Stimulated activated CD4-positive, alpha-beta T cell treated with anti-CD3 and anti-CD28 coated beads, Interleukin-4, amount 100 ng/mL, for 4 hours (primary cell): ENCODE measurements at places on chromosomes 5 and 9.

GRCh38 chr9:137427454-137428310 is 4.5 kb downstream of the NOXA1 start:
- no peak for DNase-seq

DNA sequence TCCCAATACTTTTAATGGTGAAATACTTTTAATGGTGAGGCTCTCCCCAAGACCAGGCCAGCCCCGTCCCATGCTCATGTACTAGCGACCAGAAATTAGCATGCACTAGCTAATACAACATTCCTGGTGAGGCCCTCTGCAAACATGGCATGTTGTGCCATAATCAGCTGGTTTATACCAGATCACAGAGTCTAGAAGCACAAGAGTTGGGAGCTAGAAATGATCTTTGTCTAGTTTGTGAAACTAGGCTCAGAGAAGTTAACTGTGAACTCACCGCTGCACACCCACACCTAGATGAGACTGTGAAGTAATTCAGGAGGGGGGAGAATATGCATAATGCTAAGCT is 37.4 kb downstream of the MTMR12 start:
- no peak for DNase-seq

- no peak for DNase-seq
Measured at GRCh38 chr9:22337261-22337660, 109.4 kb upstream of the DMRTA1 start.

- DNase-seq, result no peak
Measured at GRCh38 chr5:96187309-96188027, 225.8 kb upstream of the ELL2 start.

DNA sequence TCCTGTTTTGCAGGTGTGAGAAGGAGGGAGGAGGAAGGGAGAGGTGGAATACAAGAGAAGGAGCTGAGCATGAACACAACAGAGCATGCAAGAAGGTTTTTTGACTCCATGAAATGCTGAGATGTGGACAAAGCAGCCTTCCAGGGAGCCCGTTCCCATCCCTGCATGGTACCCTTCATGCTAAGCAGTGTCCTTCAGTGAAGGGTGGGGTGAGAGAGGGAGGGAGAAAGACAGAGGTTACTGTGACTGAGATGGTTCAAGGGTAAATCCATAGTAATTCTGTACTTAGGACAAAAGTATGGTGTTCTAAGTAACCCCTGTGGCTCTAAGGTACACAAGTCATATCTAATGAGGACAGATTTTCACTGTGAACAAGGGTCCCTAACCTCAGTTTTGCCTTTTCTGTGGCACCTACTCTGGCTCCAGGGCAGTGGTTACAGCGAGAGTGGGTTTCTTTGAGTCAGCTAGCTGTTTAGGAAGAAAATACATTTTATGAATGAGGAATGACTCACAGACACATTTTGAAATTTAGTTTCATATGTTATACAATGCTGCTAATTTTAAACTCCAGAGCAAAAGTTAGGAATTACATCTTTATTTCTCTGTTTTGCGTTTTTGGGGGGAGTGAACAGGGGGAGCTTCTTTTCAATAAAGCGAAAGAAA is 184.9 kb upstream of the SLC12A2 start:
- DNase-seq, result no peak

DNA sequence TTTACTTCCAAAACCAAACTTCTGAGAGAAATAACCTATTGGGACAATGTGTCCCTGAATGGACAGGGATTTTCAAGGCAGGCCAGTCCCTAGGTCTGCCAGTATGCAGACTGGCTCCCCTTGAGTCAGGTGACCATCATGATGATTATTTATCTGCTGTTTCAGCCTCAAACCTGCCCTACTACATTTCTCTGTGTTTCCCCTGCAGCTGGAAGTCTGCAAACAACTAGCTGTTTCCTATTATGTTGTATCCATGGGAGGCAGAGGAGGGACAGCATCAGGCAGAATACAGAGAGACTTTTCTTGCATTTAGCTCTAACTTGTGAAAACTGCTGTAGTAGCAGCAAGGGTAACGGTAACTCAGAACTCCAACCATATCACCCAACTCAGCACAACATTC is 36.2 kb upstream of the IFNK start:
- no peak for DNase-seq

DNA sequence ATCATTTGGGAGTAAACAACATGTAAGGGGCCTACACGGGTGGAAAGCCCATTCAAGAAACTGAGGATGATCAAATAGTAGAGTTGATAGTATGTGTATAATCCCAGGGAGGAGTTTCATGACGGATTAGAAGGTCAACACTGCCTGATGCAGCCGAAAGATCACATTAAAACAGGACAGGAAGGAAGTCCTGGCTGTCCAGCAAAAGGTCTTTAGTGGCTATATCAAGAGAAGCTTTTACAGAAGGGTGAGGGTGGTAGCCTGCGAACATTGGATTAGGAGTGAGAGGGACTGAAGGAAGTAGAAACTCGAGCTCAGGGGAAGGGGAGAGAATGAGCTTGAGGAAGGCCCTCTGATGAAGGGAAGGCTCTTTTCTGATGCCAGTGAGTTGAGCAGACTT is 36.0 kb downstream of the DOCK8 start:
- no peak for DNase-seq

- DNase-seq, result no peak
Measured at GRCh38 chr9:131545003-131545785, at the start of gene PRRT1B. TSS of gene PRRT1B (plus strand) at chr9:131545523. CDS start at chr9:131545616, 93 bp downstream.

DNA sequence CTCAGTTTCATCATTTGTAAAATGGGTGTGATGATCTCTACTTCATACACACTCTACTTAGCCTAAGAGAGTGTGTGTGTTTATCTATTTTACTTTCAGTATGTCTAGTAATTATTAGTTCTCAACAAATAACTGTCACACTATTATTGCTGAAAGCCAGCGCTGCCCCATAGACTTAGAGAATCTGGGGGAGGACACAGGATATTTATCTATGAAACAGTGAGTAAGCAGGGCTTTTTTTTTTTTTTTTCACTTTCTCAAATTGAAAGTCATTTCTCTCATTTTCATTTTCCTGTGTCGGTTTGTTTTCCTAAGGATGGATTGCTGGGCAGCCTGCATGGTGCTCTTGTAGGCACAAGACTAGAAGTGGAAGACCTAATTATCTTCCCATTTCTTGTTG is 248.4 kb upstream of the RPS23 start:
- DNase-seq, result no peak

- no peak for DNase-seq
Measured at GRCh38 chr5:173715607-173716006, 99.2 kb upstream of the BOD1 start.
